Endothelial cell (in vitro differentiated cells): ENCODE measurements at places on chromosomes 5 and 9.

DNA sequence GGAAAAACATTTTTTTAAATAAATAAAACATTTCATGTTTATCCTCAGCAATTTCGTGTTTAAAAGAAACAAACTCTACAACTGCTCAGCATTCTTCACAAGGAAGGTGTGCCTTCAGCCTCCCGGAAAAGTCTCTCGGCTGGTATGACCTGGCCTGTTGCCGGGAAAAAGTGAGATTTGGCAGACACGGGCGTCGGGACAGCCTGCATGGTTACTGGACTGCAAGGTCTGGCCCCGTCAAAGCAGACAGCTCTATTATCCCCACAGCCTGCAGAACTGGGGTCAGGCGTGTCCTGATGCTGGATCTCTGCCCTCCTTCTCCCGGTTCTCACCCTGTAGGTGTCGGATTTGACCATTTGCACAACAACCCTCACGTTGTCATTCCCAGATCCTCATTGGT lies 120.3 kb upstream of the SPATA31C2 start:
- DNase-seq = no peak

- peak; percentile 72 for DNase-seq
Observed at GRCh38 chr9:117644133-117644931, 59.9 kb upstream of the TLR4 start.

DNA sequence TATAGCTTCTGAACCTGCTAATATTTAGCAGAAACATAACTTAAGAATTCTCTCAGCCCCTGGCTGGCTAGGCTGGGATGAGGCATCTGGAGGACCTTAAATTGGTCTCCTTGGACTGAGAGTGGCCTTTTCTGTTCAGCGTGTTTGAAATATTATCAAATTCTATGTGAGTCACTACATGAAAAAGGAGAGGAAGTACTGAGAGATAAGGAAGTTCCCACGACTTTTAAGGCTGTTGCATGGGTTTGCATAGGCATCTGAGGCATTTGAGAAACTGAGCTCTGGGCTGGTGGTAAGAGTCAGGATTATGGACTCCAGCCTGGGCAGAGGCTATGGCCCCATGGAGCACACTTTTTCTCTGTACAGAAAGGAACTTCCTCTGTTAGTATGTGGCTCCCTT lies 816.2 kb upstream of the GRAMD2B start:
- DNase-seq = no peak

GRCh38 chr5:4013106-4013898 lies 417.7 kb downstream of the IRX1 start:
- DNase-seq = no peak

- DNase-seq = no peak
Observed at GRCh38 chr5:179354305-179354882, 9.1 kb upstream of the ADAMTS2 start.

DNA sequence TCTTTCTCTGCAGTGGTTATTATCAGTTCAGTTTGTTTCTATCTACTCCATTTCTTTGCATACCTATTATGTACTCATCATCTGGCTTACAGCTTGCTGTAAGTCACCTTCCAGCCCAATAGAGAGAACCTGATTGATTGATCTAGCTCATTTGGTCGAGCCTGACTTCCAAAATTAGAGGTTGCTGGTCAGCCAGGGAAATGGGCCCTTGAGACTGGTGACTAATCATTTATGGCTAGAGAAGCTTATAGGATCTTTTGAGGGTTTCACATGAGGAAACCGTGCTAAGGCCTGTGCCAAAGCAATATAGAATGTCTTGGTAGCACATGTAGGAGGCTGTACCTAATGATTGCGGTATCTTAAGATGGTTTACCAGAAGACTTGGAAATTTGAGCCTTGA lies 5.8 kb downstream of the SREK1 start:
- DNase-seq = no peak

DNA sequence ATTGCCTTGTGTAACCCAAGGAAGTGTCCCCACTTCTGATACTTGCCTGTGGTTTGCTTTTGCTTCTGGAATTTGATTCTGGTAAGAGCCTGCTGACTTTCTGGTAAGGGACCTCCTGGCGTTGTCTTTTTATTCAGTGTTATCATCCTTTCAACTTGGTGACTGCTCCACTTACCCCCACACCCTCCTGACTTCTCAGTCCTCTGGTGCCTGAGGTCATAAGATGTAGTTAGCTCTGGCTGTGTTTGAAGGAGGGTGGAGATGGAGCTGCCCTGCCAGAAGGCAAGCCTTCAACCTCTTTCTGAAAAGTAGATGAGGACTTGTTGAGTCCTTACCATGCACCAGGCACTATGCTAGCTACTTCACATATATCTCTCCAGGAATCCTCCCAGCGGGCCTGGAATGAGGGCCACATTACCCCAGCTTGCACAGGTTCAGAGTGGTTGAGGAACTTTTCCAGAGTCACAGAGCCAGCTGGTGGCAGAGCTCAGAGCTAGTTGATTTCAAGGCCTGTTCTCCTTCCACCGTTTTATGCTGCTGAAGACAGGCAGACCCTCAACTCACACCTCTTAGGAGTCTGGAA lies 45.2 kb upstream of the PITX1 start:
- no peak for DNase-seq

GRCh38 chr9:972501-973294 lies 3.8 kb upstream of the DMRT3 start:
- peak; percentile 38 for DNase-seq

- DNase-seq = peak; percentile 93
Observed at GRCh38 chr9:129177791-129178567, at the start of gene IER5L. TSS of gene IER5L (minus strand) at chr9:129178261. CDS start at chr9:129178052, 209 bp downstream.

- DNase-seq = no peak
Observed at GRCh38 chr5:152089644-152090043, 165.0 kb upstream of the GLRA1 start.

DNA sequence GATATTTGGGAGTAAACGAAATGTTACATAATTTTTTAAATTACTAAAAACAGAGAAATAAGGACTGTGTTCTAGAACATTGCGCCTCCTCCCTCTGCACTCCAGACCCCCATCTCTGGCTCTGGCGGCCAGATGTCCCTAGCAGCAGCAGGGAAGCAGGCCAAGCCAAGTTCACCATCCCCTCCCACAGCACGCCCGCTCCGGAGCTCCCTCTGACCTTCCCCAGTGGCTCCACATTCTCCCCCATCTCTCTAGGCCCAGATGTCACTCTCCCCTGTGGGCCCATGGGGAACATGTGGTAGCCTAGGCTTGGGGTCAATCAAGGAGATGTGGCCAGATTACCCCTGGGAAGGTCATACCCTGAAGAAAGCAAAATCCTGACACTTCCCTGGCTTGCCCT lies 6.3 kb upstream of the WNK2 start:
- DNase-seq = no peak

GRCh38 chr5:42366051-42366450 lies 57.2 kb upstream of the GHR start:
- DNase-seq = no peak

- DNase-seq = no peak
Observed at GRCh38 chr9:3401221-3401954, 124.4 kb downstream of the RFX3 start.

GRCh38 chr5:113193311-113193978 lies 216.8 kb downstream of the DCP2 start:
- no peak for DNase-seq

DNA sequence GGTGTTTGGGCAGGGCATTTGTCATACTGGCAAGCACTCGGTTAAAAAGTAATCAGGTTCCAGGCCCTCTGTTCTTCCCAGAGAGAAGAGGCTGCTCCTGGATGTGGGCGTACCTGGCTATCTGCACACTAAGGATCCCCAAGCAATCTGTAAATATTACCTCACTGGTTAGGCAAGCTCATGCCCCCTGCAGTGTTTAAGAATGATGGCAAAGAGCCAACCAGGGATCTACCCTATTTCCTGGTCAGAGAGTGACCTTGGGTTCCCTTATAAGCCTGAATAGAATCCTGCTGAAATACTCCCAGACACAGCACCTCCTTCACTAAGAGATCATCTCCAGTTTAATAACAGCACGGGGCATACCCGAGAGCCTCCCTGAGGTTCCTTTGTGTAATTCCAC lies 181.2 kb downstream of the PIK3R1 start:
- no peak for DNase-seq

- no peak for DNase-seq
Observed at GRCh38 chr5:39560726-39561125, 135.9 kb upstream of the DAB2 start.
